ENCODE measurements at places on chromosomes 1 and 21.

GRCh38 chr1:163561580-163562295 is 240.0 kb downstream of the NUF2 start:
- DNase-seq: peak; percentile 52

- DNase-seq: no peak
Observed at GRCh38 chr1:42947965-42948732, 10.5 kb downstream of the SLC2A1 start.

- DNase-seq: no peak
Observed at GRCh38 chr1:183688341-183689060, 35.4 kb upstream of the APOBEC4 start.

GRCh38 chr1:185080422-185080821 is 35.1 kb downstream of the RNF2 start:
- DNase-seq: no peak

- no peak for DNase-seq
Observed at GRCh38 chr1:160638926-160639325, 7.9 kb downstream of the SLAMF1 start.

DNA sequence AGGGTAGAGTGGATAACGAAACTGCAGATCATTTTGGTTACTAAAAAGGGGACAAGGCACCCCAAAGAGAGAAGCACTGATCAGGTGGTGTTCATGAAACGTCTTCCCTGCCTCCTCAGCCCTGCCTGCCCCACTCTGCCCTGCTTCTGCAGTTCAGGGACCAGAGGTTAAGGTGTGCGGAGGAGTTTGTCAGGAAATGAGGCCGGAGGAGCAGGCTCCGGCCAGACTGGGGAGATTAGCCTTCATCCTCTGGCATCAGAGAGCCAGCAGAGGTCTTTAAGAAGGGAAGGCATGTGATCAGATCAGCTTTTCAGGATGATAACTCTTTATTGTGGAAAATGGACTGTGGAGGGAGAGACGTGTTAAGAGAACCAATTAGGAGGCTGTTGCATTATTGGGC is 291.9 kb upstream of the NR5A2 start:
- DNase-seq: no peak

- peak; percentile 77 for DNase-seq
Observed at GRCh38 chr1:182601416-182601786, 2.8 kb downstream of the RGS16 start.

GRCh38 chr1:3158347-3158746 is 89.3 kb downstream of the PRDM16 start:
- no peak for DNase-seq

DNA sequence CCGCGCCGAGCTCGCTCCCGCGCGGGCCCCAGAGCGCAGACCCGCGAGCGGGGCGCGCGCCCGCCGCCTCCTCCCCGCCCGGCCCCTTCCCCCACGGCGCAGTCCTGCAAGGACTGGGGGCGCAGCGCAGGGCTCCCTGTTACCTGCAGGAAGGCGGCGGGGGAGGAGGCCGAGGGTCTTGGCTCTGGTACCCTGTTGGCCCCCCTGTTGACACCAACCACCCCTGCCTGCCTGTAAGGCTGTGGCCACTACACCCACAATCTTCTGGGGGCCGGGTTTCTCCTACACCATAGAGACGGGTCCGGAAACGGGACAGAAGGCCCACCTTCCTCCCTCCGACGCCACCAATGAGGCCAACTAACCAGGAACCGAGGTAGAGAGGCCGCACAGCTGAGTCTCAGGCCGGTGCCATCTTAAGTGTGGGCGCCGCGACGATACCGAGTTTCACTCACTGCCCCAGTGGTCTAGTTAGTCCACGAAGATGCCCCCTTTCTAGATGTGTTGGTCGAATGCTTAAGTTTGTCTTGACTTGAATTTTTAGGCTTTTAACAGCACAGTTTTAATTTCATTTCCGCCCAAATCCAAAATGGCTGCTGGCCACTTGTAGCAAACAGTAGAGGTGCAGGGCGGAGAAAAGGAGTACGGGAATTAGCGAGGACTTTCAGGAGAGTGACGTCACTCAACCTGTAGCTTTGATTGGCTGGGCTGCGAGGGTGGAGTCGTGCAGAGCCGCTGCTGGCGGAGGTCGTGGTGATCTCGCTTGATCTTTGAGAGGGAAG is at the start of gene SCYL3:
Gene SCYL3, minus strand, starts transcription at position 252 of the 779 bp plus-strand sequence. CDS start 5,056 bp downstream, outside the sequence.
- DNase-seq: peak; percentile 97

DNA sequence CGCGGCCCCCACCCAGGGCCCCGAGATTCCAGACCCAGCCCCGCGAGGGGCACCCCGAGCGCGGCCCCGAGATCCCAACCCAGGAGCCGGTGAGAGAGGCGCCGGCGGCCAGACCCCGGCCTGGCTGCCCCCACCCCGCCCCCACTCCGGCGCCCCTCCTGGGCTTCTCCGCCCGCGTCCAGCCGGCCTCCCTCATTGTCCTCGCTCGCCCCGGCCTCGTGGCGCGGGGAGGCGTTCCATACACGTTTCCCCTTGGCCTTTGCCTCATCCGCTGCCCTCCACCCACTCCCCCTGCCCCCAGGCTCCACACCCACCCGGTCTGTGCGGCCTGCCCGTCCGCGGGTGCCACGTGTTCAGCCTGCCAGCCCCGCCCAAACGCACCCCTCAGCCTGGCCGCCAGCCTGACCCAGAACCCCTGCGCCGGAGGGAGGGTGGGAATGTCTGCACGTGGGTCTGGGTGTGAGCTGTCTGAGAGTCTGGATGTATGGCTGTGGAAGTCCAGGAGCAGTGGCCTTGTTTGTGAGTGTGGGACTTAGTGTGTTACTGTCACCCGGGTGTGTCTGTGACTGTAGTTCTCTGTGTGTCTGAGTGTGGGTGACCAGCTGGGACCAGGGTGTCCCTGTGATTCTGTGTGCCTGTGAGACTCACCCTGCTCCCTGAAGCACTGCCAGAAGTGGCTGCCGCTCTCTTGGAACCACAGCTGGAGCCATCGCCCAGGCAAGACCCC is 681 bp downstream of the B4GALT2 start:
- DNase-seq: peak; percentile 87

DNA sequence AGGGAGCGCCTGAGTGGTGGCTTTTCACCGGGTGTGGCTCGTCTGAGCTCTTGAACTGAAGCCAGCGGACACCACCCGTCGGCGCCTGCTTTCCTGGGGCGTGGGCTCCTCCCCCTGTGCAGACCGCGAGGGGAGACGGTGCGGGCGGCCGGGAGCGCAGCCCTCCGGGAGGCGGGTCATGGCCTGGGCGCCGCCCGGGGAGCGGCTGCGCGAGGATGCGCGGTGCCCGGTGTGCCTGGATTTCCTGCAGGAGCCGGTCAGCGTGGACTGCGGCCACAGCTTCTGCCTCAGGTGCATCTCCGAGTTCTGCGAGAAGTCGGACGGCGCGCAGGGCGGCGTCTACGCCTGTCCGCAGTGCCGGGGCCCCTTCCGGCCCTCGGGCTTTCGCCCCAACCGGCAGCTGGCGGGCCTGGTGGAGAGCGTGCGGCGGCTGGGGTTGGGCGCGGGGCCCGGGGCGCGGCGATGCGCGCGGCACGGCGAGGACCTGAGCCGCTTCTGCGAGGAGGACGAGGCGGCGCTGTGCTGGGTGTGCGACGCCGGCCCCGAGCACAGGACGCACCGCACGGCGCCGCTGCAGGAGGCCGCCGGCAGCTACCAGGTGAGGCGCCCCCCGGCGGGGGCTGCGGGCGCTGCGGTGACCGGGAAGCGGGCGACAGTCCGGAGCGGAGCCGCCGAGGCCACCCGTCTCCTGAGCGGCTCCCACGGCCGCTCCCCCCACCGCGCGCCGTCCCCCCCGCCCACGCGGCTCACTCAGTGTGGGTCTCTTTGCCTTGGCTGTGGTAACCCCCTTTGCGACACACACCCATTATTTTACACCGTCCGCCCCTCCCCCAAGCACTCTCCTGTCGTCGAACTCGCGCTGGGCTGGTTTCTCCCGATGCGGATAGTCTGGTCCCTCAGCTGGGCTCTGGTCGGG is at the start of gene TRIM58:
Gene TRIM58, plus strand, starts transcription at position 119 of the 916 bp plus-strand sequence. Its CDS starts 60 bp downstream, at position 179.
- no peak for DNase-seq

GRCh38 chr1:153032073-153032472 is 1.1 kb downstream of the SPRR1B start:
- DNase-seq: no peak

GRCh38 chr1:78019024-78019423 is 14.3 kb downstream of the DNAJB4 start:
- no peak for DNase-seq

- no peak for DNase-seq
Observed at GRCh38 chr1:163085904-163086268, 16.7 kb downstream of the RGS4 start.

DNA sequence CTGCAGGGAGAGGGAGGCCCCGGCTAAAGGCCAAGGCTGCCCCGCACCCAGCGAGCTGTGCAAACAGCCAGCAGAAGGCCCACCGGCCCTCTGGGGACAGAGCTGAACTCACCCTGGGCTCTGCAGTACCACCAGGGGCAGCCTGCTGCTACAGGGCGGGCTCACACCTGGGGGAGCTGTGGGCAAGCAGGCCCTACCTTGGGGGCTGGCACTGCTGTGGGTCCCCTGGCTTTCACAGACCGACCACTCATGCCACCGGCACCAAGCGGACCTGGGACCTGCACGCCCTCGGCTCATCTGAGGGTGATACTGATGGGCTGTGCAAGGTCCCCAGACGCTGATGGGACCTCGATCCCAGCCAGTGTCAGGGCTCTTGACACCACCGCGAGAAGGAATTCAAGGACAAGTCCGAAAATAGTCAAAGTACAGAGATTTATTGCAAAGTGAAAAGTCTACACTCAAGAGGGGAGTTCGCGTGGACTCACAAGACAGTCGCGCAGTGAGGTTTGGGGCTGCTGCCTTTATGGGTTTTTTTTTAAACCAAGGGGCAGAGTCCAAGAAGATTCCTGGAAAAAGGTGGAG is 61.0 kb upstream of the ADARB1 start:
- DNase-seq: no peak

GRCh38 chr1:15323351-15323988 is 76.4 kb downstream of the FHAD1 start:
- peak; percentile 87 for DNase-seq

GRCh38 chr1:225877580-225877979 is 4.6 kb downstream of the TMEM63A start:
- DNase-seq: peak; percentile 57

- DNase-seq: no peak
Observed at GRCh38 chr1:237341391-237341790, 299.4 kb downstream of the RYR2 start.

GRCh38 chr1:204134103-204134502 is 17.7 kb downstream of the ETNK2 start:
- no peak for DNase-seq

- peak; percentile 56 for DNase-seq
Observed at GRCh38 chr1:85274969-85275453, 1.4 kb downstream of the BCL10 start.

GRCh38 chr21:18810136-18810535 is 406.6 kb upstream of the TMPRSS15 start:
- no peak for DNase-seq

DNA sequence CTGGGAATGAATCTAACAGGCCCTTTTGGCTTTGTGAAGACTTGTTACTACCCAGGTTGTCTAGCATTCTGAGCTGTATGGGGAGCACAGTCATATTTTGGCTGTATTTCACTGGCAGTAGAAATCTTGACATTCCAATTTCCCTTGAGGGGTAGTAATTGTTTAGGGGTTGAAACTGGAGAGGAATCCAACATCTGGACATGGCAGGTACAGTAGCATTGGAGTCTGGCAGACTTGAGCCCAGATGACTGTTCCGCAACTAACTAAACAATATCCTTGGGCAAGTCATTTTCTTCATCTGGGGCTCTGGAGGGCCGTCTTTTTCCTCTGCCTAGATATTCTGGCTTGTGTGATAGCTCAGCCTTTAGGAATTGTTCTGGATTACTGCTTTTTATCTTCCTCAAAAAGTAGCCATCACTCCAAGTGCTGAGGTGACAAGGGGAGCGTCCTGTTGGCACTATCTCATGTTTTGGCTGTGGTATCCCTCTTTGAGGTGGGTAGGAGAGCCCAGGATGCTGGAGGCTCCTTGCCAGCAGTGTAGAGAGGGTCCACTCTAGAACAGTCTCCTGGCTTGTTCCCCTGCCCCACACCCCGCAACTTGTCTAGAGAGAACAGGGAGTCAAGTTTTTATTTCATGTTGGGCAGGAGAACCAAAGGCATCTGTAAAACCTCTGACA is 22.7 kb upstream of the NBL1 start:
- peak; percentile 27 for DNase-seq

DNA sequence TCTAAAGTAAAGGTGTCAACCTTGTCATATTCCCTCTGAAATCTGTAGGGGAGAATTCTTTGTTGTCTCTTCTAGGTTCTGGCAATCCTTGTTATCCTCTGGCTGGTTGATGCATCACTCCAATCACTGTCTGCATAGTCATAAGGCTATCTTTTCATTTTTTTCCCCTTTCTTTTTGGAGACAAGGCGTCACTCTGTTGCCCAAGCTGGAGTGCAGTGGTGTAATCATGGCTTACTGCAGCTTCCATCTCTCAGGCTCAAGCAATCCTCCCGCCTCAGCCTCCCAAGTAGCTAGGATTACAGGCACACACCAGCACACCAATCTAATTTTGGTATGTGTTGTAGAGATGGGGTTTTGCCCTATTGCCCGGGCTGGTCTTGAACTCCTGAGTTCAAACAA is 12.9 kb downstream of the DPYD start:
- DNase-seq: no peak

DNA sequence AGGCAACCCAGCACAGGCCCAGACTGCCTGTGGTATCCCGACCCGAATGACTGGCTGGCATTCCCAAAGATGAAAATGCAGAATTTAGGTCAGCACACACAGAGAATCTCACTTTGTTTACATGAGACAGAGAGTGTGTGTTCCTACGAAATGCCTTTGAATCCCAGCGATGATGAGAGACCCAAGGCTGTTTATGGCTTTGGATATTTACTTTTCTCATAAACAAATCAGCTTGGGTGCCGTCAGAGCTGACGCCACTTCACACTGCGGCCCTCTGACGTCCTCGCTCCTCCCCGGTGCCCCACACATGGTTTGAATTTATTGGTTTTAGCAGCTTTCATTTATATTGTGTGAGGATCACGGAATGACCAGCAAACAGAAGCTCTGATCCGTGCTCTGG is 18.7 kb downstream of the TRABD2B start:
- DNase-seq: no peak

GRCh38 chr1:47533793-47534328 is 96.0 kb downstream of the FOXD2 start:
- no peak for DNase-seq

All from GM03348 (cell line).